ENCODE measurements at places on chromosomes 11 and 22.
A peak's percentile ranks its signal among the peaks of the same experiment; 100 is the strongest.

- no peak for DNase-seq
Measured at GRCh38 chr11:15568440-15568839, 453.7 kb downstream of the INSC start.

DNA sequence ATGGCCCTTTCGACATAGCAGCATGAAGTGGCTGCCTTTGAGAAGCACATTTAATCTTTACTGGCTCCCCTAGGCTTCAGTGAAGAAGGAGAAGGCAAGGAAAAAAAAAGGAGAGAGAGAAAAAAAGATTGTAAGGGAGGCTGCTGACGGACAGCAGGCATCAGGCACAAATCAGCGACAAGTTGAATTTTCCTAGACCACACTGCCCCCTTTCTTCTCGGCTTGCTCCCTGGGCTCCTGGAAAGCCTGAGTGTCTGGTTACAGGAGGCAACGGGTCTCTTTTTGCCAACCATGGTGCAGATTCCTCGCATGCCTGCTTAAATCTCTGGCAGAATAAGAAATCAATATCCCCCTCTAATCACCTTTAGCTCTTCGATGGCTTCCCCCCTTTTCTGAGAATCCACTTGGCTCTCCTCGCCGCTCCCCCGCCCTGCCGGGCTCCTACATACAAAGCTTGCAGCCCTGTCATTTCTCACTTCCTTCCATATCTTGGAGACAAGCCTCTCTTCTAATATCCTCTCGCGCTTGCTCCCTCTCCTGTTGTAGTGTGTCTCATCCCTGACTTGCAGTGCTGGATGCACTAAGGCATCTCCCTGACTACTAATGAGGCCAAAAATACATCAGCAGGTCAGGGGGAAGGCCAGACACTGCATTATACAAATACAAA, 14.3 kb downstream of the BLID start:
- peak; percentile 19 for DNase-seq

GRCh38 chr22:40215266-40215665, 37.5 kb downstream of the TNRC6B start:
- no peak for DNase-seq

DNA sequence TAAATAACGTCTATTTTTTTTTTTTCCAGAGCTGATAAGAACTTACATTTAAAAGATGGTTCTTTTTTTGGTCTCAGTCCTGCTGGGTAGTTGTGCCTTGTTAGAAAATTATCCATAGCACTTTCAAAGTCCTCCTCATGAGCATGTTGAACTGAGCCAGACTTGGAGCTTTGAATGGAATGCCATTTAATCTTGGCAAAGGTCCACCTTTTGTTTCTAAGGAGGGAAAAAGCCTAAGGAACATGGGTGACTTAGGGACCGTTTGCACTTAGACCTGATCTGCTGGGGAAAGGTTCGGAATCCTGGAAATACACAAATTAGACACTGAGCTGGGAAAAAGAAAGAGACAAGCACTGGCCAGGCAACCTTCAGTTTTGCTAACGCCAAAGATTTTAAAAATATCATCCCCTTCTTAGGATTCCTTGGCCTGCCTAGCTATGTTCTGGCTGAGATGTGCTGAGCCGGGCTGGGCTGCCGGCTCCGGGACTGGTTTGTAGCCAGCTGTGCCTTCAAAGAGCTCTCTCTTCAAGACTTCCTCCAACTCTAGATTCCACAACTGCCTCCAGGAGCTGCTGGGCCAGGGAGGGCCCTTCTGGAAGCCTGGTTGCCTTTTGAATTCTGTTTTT, 67.4 kb downstream of the ENDOD1 start:
- DNase-seq: no peak

- DNase-seq: no peak
Measured at GRCh38 chr11:36352922-36353321, 56.8 kb downstream of the PRR5L start.

- no peak for DNase-seq
Measured at GRCh38 chr22:31126128-31126868, 3.5 kb downstream of the INPP5J start.
